NCI-H526 (cell line): ENCODE measurements at places on chromosomes 12 and 14.

- no peak for DNase-seq
Measured at GRCh38 chr14:72782817-72783216, 111.1 kb downstream of the DPF3 start.

DNA sequence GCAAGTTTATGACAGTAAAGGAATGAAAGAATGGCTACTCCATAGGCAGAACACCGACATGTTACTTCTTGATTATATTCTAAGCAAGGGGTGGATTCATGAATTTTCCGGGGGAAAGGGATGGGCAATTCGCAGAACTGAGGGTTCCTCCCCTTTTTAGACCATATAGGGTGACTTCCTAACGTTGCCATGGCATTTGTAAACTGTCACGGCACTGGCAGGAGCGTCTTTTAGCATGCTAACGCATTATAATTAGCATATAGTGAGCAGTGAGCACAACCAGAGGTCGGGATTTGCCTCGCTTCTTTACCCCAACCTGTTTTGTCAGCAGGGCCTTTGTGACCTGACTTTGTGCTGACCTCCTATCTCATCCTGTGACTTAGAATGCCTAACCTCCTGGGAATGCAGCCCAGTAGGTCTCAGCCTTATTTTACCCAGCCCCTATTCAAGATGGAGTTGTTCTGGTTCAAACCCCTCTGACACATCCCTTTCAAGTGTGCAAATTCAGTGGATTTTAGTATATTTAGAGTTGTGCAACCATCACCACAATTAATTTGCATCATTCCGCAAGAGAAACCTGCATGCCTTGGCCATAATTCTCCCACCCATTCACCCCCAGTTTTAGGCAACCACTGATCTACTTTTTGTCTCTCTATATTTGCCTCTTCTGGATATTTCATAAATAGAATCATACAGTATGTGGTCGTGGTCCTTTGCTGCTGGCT lies 27.4 kb downstream of the PALS1 start:
- DNase-seq = no peak

- DNase-seq = no peak
Measured at GRCh38 chr12:126734710-126735109, 1532.3 kb upstream of the TMEM132C start.

- DNase-seq = no peak
Measured at GRCh38 chr12:108575199-108575912, 13.0 kb downstream of the ISCU start.

DNA sequence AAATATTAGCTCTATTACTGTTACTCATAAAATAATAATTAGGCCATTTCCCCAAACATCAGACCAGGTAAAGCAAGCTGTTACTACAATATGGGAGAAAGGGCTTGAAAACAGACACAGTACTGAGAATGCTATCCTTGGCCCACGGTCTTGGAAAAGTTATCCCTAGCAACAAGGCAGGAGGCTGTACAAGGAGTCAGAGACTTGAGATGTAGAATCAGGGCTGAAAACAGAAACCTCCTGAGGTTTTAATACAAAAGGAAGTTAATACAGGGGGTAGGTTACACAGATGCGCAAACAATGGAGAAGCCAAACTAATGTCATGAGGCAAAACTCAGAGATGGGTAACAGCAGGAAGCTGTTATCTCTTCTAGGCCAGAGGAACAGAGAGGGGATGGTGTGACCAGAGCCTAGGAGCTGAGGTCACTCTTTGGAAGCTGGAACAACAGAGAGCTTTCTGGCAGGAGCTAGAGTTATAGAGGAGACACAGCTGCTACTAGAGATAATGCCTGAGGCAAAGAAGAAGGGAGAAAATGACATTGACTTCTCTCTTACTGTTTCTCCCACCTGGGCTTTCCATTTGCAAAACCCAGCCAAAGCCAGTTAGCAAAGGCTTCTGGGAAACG lies 248.8 kb downstream of the SUDS3 start:
- DNase-seq = no peak

DNA sequence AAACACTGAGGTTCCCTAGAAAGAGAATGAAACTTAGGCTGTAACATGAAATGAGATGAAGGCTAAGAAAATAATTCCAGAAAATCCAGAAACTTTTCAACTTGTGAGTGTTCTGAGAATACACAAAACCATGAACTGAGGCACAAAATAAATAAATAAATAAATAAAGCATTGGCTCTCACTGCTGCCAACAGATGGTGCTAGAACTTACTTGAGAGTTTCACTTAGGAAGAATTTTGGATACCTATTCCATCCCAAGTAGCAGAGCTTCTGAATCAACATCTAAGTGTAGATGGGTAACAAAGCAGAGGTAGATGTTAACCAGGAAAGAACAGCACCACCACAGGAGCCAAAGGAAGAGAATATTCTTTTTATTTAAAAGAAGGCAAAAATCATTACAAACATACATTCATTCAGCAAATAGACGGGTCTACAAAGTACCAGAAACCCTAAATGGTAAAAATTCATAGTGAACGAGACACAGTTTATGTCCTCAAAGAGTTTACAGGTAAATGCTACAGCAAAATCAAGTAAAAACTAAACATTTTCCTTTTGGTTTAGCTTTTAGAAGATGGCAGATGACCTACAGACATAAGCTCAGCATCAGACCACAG lies 16.7 kb downstream of the EPS8 start:
- DNase-seq = peak; percentile 37

DNA sequence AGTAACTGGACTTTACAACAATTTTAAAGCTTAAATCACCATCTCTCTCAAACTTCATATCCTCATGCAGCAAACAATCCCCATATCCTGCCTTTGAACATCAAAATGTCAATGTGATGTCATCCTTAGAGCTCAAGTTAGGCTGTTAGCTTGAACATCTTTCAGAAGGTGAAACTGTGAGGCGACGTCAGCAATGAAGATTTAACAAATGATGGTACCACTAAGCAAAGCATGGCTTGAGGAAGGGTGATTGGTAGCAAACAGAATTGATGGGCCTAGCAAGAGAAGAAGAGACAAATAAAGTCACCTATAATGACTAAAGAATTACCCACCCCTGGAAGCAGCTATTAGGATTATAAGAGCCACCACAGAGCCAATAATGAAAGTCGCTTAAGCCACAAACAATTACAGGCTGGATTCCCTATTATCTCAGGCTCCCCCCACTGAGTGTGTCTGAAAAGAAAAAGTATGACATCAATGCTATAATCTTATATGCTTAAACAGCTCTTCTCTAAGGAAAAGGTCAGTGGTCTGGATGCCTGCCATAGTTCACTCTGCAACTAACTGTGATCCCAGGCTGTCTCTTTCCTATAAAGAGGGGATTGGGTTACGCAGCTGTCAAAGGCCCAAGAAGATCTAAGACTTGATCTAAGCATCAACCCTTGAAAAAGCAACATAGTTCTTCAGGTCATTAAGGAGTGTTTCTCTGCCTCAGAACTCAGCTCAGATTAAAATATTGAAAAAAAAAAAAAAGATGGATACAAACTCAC lies 18.1 kb downstream of the EGLN3 start:
- DNase-seq = no peak

GRCh38 chr14:95185033-95185766 lies 27.9 kb upstream of the DICER1 start:
- DNase-seq = no peak

DNA sequence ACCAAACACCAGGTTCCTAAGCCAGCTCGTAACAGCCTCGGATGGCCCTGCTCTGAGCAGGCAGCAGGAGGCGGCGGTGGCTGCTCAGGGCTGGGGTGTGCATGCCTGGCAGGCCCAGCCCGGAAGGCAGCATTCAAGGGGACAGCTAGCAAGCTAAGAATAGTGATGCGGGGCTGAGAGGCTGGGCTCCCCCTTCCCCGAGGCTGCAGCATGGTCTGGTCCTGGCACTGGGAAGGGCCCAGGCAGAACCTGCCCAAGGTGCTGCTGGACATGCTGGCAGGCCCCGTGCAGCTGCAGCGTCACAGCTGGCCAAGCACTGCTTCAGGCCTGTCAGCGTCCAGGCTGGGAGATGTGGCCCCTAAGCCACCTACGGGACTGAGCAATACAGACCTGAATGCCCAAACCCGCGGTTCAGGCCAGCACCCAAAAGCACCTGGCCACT lies 26.4 kb upstream of the NUDT14 start:
- DNase-seq = peak; percentile 50

DNA sequence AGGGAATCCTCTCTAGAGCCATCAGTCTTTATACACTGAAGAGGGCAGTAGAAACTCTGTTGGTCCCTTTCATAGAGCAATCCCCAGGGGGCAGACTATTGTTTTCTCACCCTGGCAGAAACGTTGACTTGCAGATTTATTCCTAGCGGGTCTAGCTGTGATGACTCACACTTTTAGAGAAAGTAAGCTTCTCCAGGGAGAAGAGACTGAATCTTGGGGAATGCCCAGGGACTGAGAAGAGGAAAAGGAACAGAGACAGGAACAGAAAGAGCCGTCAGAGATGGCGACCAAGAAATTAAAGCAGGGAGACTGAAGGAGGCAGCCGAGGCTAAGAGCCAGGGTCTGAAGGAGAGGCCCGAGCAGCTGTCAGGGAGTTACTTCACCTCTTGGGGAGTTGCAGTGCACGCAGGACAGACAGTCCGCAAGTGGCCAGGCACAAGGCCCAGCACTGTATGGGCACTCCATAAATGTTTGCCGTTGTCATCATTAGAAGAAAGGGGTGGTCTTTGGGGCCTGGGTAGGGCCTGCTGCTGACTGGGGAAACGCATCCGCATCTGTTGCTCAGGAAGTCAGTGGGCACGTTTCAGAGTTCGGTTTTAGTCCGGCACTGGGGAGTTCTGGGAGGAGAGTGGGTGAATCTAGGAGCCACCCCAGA lies 13.0 kb downstream of the PLEKHG6 start:
- peak; percentile 77 for DNase-seq

DNA sequence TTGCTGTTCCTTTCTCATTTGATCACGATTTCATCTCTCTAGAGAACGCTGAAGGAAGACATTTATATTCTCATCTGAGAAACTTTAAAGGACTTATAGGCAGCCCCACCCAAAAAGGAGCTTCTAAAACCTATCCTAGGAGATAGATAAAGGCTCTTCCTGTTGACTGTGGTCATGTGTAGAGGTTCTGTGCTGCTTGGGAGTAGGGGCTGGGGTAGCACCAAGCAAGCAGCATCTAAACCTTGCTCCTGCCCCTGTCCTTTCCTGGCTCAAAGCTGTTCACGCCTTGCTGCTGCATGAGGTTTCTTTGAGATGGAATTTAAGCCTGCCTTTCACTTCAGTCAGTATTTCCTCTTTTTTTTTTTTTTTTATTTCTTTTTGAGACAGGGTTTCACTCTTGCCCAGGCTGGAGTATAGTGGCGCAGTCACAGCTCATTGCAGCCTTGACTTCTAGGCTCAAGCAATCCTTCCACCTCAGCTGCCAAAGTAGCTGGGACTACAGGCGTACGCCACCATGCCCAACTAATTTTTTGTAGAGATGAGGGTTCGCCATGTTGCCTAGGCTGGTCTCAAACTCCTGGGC lies 41.4 kb downstream of the RAB35 start:
- no peak for DNase-seq

DNA sequence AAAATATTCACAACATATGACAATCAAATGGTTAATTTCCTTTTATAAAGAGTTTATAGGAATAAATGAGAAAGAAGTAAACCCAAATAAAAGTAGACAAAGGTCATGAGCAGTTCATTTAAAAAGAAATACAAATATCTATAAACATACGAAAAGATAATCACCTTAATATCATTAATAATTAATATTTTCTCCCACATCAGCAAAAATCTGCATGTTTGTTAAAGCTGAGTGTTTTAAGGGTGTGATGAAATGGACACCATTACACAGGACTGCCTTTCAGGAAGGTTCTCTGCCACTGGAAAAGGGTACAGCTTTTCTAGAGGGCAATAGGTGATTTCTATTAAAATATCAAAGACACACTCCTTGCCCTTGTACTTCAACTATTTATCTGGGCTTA lies 14.7 kb upstream of the DHRS4 start:
- DNase-seq = no peak

GRCh38 chr14:104731320-104732294 lies 7.6 kb downstream of the ADSS1 start:
- DNase-seq = peak; percentile 56

GRCh38 chr14:99213527-99213971 lies 58.4 kb downstream of the BCL11B start:
- DNase-seq = no peak

DNA sequence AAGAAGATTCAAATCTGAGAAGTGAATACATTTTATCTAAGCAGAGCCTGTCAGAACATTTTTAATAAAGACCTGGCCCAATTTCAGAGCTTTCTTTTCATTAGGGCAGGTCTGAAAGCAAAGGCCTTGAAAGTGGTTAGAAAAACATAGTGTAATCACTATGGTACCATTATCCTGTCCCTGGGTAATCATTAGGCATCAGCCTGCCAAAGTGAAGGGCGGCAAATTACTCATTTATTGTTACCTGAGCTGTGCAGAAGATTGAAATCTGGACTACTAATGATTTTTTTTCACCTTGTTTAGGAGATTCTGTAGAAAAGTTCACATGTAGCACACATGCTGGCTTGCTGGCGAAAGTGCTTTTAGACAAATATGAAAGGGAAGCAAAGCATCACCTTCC lies 92.6 kb upstream of the PRKD1 start:
- no peak for DNase-seq

GRCh38 chr12:27900920-27901879 lies 71.3 kb downstream of the PTHLH start:
- DNase-seq = no peak

GRCh38 chr12:26271889-26272492 lies 76.6 kb downstream of the SSPN start:
- DNase-seq = no peak

DNA sequence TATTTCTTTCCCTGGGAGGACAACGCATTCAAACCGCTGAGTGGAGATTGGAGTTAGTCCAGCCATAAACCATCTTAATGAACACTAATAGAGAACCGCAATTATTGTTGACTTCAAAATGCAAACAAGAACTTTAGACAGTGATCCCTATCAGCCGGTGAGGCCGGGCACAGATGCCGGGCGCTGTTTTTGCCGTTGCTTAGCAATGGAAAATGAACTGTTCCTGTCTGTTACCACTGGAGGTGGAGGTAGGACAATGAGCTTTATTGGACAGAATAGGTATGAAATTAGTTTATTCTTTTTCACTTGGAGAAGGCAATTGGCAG lies 216.8 kb downstream of the TTC8 start:
- DNase-seq = peak; percentile 73

GRCh38 chr14:93280743-93281142 lies 52.1 kb downstream of the BTBD7 start:
- no peak for DNase-seq
